Tibial nerve (tissue), 4 donors: ENCODE measurements at places on chromosomes 11 and 22.

- no peaks in the 10 kb centered on the region for H3K36me3 ChIP-seq
- H3K27me3 ChIP-seq = no peaks in the 10 kb centered on the region
- no peak for DNase-seq
- no peak overlapping the region for H3K27ac ChIP-seq
These were observed 237.3 kb downstream of the ST3GAL4 start for GRCh38 chr11:126592496-126593410.

DNA sequence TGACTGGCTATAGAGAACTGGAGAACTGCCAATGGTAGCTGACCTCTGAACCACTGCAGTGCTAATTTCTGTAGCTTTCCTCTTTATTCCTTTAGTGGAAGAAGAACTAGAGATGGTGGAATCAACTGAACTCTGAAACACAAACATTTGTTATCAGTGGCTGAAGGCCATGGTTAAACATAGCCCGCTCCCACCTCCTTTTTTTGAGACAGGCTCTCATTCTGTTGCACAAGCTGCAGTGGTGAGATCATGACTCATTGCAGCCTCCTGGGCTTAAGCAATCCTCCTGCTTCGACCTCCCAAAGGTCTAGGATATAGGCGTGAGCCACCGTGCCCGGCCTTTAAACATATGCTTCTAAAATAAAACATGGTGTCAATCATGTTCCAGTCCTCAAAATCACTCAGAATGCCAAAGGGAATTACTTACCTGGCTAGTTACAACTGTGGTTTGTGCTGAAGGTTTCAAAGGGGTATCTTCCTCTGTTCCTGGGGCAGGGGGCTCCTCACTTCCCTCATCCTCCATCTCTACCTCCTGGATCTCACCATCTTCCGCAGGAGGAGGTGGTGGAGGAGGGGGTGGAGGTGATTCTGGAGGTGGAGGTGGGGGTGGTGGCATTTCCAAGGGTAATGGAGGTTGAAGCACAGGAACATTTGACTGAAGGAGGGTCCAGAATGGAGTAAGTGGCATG lies 9.0 kb upstream of the AGBL2 start:
- no peak for DNase-seq
- H3K36me3 ChIP-seq = peaks cover 16% of the 10 kb centered on the region
- peak overlapping the region; percentile 10 for H3K27ac ChIP-seq
- H3K4me3 ChIP-seq = no peak overlapping the region
- no peaks in the 10 kb centered on the region for H3K27me3 ChIP-seq

- H3K4me3 ChIP-seq = no peak overlapping the region
- H3K4me1 ChIP-seq = peaks cover 18% of the 10 kb centered on the region
- H3K27me3 ChIP-seq = no peaks in the 10 kb centered on the region
- no peak overlapping the region for H3K27ac ChIP-seq
These were observed 12.0 kb downstream of the KCNQ1OT1 start for GRCh38 chr11:2687782-2688191.

GRCh38 chr22:44459041-44459440 lies 39.0 kb downstream of the RTL6 start:
- DNase-seq = no peak
- H3K4me3 ChIP-seq = no peak overlapping the region
- no peaks in the 10 kb centered on the region for H3K27me3 ChIP-seq

DNA sequence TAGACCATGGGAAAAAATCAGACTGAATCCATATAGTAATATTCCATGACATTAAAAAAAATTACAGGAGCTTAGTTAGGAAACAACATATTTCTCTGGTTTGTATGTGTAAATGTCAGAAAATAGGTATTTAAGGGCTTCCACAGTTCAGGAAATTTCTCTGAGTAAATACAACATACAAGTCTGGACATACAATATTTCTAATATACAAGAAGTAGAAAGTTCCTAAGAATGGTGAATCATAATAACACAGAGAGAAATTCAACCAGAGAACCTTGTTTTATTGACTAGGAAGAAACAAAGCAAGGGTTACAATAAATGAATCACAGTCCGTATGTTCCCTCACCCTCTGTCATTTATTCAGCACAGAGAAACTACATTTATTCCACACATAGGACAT lies 532.7 kb upstream of the FAT3 start:
- no peaks in the 10 kb centered on the region for H3K4me1 ChIP-seq
- DNase-seq = no peak
- no peak overlapping the region for H3K4me3 ChIP-seq

DNA sequence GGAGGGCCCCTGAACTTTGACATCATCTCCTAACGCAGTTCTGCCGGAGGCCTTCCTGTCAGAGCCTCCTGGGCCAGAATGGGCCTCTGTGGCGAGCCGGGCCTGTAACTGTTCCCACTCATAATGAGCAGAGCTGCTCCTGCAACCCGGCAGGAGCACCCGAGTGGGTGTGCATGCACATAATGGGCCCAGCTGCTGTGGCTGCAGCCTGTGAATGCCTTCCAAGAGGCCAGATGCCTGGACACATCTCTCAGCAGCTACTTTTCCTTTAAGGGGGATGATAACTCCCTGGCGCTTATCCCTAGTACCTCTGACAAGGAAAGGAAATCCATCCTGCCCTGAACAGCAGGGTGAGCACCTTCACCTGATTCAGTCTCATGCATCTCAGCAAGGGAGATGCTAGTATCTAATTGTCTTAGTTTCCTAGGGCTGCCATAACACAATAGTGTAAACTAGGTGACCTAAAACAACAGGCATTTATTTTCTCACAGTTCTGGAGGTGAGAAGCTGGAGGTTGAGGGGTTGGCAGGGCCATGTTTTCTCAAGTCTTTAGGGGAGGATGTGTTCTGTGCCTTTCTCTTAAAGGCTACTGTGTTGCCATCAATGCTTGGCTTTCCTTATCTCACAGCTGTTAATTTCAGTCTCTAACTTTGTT lies 120.5 kb downstream of the TEAD1 start:
- peaks cover 5% of the 10 kb centered on the region for H3K4me1 ChIP-seq
- no peak overlapping the region for H3K4me3 ChIP-seq
- H3K36me3 ChIP-seq = peaks cover 6% of the 10 kb centered on the region
- DNase-seq = no peak
- H3K27me3 ChIP-seq = no peaks in the 10 kb centered on the region

DNA sequence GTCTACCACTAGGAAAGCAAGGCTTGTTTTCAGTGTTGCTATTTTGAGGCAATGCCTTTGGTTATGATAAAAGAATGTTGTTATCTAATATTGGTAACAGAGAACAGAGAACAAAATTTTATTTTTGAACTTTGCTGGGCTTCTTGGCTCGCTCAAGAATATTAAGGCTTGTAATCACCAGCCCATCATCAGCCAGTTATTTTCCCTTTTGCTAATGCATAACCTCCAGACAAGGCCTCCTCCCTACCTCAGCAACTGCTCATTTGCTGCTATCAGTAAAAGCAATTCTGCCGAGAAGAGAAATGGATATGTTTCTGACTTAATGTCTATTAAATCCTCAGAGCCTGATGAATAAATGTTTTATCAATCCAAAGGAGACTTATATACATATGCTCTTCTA lies 8.9 kb downstream of the MTMR2 start:
- DNase-seq = no peak
- H3K4me1 ChIP-seq = peaks cover 17% of the 10 kb centered on the region
- H3K36me3 ChIP-seq = no peaks in the 10 kb centered on the region
- H3K27me3 ChIP-seq = no peaks in the 10 kb centered on the region

DNA sequence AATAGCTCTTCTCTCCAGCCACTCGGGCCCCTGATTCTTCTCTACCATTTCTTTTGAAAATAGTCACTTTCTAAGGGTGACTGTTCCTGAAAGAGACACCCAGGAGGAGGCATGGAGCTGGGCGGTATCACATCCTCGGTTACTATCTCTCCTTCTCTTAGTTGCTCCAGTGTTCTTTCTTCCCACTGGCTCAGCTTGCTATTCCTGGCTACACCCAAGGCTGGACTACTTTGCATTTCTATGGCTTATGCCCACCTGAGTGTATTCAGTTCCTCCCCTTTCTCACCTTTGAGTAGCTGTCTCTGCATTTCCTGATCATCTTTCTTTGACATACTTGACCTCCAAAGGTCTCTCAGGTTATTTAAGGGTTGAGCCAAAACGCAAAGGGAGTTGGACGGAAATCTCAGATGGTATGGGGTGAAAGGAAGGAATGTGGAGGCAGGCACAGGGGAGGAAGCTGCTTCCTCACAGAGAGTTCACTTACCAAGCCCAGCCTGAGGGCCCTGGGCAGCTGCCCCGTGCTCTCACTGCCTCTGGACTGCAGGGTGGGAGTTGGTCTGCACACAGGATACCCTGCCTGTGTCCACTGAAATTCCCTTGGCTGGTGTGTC lies 155.7 kb downstream of the SNX19 start:
- no peak overlapping the region for H3K4me3 ChIP-seq
- DNase-seq = no peak
- H3K27ac ChIP-seq = no peak overlapping the region
- no peaks in the 10 kb centered on the region for H3K4me1 ChIP-seq

- no peaks in the 10 kb centered on the region for H3K4me1 ChIP-seq
- no peaks in the 10 kb centered on the region for H3K27me3 ChIP-seq
- H3K36me3 ChIP-seq = no peaks in the 10 kb centered on the region
- no peak overlapping the region for H3K4me3 ChIP-seq
- no peak overlapping the region for H3K27ac ChIP-seq
These were observed 2.7 kb upstream of the NXPE1 start for GRCh38 chr11:114562166-114562916.

GRCh38 chr22:19723983-19724827 lies 866 bp downstream of the GP1BB start:
- peaks cover 26% of the 10 kb centered on the region for H3K36me3 ChIP-seq
- H3K27ac ChIP-seq = no peak overlapping the region
- peaks cover 43% of the 10 kb centered on the region for H3K27me3 ChIP-seq

DNA sequence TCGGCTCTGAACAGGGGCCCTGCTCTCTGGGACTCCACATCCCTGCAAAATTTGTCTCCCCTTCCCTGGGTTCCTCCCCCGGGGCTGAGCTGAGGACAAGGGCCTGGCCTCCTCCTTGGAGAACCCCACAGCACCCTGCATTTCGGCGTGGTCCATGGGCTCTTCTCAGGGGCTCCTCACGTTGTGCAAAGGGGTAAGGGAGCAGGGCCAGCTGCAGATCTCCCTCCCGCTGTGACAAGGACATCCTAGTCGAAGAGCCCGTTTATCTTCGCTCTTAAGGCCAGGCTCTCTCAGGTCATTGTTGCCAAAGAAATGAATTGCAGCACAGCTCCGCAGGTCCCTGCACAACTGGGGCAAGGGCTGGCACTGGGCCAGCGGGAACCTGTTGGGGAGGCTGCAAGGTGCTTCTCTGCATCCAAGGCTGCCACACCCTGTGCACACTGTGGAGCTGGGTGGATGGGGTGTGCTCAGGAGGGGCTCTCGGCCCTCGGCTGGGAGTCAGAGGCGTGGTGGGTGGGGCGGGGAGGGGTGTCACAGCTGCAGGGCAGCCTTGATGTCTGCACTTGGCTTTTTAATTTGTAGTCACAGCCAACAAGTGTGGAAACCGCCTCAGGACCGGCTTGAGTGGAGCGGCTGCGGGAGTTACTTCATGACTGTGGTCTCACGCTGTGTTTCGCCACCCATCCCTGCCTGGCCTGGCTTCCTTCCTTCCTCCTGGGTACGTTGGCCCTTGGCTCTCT lies 26.6 kb upstream of the SEPTIN5 start:
- no peak for DNase-seq
- H3K4me1 ChIP-seq = no peaks in the 10 kb centered on the region
- no peaks in the 10 kb centered on the region for H3K36me3 ChIP-seq
- H3K27me3 ChIP-seq = no peaks in the 10 kb centered on the region
- H3K4me3 ChIP-seq = no peak overlapping the region

GRCh38 chr11:64381350-64381749 lies 22.4 kb downstream of the RPS6KA4 start:
- H3K4me1 ChIP-seq = peaks cover 6% of the 10 kb centered on the region
- DNase-seq = no peak
- peaks cover 23% of the 10 kb centered on the region for H3K27me3 ChIP-seq
- H3K36me3 ChIP-seq = no peaks in the 10 kb centered on the region

DNA sequence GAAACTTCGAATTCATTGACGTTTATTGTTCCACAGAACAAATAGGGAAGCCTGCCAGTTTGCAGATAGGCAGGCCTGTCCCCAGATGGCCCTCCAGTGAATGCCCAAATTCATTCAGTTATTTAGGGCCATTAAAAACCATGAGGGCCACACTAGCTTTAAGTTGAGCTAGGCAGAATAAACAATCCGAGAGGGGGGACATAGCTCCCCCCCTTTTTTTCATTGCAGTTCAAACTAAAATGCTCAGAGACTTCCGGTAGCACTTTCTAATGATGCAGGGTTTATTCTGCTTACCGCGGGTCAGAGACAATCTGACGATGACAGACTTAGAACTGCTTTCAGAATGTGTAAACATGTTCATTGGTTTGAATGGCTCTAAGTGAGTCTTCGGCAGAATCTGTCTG lies 72.0 kb downstream of the ZBTB16 start:
- peaks cover 23% of the 10 kb centered on the region for H3K36me3 ChIP-seq
- no peak overlapping the region for H3K27ac ChIP-seq
- DNase-seq = no peak
- peaks cover 94% of the 10 kb centered on the region for H3K4me1 ChIP-seq
- no peak overlapping the region for H3K4me3 ChIP-seq

DNA sequence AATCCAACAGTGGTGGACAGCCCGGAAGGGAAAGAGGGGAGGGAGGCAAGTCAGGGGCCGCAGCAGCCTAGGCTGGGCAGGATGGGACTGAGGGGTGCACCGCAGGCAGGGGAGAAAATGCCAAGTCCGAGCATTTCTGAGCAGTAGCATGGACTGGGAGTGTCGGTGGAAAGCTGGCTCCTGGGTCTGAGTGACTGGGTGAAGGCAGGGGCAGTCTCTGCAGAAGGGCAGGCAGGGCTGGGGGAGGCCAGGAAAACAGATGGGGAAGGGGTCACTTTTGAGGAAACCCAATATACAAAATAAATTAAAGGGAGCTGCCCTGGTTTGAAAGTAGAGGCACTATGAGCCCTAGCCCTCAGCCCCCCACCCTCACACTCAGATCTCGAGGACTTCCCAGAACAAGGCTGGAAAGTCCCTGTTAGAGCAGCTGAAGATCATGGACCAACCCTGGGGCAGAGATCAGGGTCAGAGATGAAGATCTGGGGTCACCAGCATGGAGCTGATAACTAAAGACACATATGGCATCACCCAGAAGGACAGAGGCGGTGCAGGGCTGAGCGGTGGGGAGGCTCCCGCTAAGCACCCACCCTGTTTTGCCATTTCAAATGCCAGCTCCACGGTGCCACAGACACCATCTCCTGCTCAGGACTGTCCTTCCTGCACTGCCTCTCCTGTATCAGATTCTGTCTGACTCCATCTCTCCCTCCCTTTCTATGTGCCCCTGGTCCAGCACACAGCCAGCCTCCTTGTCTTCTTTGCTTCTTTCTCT lies 32.4 kb upstream of the ETS1 start:
- H3K4me3 ChIP-seq = no peak overlapping the region
- H3K4me1 ChIP-seq = no peaks in the 10 kb centered on the region
- no peak overlapping the region for H3K27ac ChIP-seq
- H3K27me3 ChIP-seq = no peaks in the 10 kb centered on the region
- DNase-seq = no peak
